ENCODE measurements at places on chromosomes 16 and 17.

DNA sequence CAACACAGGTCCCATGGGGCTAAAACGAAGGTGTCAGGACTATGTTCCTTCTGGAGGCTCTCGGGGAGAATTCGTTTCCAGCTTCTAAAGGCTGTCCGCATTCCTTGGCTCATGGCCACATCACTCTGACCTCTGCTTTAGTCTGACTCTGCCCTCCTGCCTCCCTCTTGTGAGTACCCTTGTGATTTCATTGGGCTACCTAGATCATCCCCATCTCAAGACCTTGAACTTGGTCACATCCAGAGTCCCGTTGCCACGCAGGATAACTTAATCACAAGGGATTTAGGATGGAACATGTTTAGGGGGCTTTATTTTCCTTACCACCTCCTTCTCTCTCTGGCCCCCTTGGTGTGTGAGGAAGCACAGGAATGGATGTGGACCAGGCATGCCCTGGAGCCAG is 160.9 kb upstream of the PLCG2 start:
- no peak for DNase-seq

GRCh38 chr17:81419319-81419885 is 24.1 kb downstream of the BAHCC1 start:
- DNase-seq, result peak; percentile 82

DNA sequence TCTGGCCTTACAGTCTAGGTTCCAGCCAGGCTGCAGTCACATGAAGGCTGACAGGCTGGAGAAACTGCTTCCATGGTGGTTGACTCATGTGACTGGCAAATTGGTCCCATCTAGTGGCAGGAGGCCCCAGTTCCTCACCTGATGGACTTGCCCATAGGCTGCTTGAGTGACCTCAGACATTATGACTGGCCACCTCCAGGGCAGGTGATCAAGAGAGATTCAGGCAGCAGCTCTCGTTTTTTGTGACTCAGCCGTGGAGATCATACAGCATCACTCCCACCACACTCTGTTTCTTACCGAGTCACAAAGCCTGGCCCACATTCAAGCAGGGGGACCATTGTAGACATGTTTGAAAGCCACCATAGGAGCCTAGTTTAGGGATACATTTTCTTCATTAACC is 34.5 kb downstream of the SIAH1 start:
- DNase-seq, result no peak

DNA sequence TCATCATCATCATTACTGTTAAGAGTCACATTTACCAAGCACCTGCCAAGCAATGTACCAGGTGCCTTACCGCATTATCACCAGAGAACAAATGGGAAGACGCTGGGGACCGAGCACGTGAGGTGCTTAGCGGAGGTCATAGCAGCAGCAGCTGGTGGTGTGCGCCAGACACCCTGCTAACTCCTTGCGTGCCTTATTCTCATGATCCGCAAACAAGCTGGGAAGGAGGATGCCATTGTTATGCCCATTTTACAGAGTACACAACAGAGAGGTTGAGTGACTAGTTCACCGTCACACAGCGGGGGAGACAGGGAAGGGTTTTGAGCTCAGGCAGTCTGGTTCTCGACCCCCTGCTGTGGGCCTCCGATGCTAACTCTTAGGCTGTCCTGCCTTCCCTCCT is 7.3 kb downstream of the ATP2A3 start:
- DNase-seq, result no peak

GRCh38 chr17:44386182-44386525 is 3.3 kb downstream of the ITGA2B start:
- DNase-seq, result no peak

GRCh38 chr17:77247609-77248008 is 106.8 kb downstream of the SEC14L1 start:
- DNase-seq, result no peak

DNA sequence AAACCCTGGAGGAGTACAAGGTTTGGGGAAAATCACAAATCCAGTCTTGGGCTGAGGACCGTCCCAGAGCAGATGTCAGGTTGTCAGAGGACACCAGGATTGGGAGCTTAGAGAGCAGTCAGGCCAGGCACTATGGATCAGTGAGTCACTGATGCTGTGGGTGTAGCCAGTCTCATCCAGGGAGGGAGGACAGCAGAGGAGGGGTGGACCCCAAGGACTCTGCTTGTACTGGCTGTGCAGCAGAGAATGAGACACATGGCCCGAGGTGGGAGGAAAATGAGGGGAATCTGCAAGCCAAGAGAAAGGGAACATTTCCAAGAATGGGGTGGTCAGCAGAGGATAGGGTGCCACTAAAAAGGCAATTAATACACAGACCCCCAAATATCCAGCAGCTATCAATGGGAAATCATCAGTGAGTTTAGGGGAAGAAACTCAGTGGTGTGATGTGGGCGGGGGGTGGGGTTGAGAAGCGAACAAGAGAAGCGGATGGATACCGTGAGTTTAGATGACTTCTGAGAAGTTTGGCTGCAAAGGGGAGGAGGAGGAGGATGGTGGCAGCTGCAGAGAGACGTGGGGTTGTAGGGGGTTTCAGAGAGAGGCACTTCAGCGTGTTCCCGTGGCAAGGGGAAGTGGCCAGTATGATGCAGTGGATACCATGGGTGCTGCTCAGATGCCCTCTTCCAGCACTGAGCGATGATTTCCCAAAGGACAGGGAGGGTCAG is 43.9 kb downstream of the ARHGAP27 start:
- no peak for DNase-seq

GRCh38 chr16:705431-706188 is at the start of gene FBXL16:
Gene FBXL16 (minus strand): TSS chr16:705801. CDS start chr16:697405, 8,396 bp downstream.
- DNase-seq, result no peak

- peak; percentile 27 for DNase-seq
Observed at GRCh38 chr16:63981639-63982038, 1140.2 kb downstream of the CDH11 start.

- DNase-seq, result no peak
Observed at GRCh38 chr16:17607609-17608008, 136.8 kb upstream of the XYLT1 start.

DNA sequence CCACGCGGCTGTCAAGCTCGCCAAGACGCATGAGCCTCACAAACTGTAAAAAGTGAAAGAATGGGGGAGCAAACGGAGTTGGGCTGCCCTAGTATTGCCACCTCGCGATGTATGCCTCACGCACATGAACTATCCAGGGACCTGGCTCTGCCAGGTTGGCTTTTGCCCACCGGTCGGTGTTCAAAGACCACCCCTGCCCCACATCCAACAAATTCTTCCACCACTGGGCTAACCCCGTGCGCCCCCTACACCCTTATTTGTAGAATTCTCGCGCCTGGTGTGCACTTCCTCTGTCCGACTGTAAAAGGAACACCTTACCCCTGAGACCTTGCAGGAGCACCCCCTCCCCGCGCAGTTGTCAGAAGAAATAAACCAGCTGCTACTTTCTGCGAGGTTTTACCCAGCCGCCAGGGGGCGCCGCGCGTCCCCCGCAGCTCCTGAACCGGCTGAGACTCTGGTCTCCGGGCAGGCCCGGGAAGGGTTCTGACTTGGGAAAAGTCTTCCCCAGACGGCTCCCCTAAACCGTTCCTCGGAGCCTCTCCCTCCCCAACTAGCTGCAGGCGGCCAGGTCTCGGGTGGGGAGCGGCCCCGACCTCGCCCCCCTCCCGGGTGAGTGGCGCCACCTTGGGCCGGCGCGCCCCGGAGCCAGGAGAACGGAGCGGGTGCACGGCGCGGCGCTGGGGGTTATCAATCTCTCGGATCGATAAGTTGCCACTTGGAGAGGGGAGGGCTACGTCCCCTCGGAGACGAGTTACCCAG is 1.7 kb upstream of the ZNF423 start:
- DNase-seq, result peak; percentile 95

DNA sequence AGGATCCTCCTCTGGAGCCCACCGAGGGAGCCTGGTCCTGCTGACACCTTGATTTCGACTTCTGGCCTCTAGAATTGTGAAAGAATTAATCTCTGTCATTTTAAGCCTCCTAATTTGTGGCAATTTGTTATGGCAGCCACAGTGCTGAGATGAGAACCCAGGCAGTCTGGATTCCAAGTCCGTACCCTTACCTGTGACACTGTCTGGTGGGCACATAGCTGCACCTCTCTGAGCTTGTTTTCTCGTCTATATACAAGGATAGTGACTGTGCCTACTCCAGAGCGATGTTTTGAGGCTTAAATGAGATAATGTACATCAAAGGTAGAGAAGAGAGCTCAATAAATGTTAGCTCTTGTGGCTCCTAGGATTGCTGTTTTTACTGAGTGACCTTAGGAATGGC is 128.4 kb upstream of the MPHOSPH6 start:
- DNase-seq, result no peak

DNA sequence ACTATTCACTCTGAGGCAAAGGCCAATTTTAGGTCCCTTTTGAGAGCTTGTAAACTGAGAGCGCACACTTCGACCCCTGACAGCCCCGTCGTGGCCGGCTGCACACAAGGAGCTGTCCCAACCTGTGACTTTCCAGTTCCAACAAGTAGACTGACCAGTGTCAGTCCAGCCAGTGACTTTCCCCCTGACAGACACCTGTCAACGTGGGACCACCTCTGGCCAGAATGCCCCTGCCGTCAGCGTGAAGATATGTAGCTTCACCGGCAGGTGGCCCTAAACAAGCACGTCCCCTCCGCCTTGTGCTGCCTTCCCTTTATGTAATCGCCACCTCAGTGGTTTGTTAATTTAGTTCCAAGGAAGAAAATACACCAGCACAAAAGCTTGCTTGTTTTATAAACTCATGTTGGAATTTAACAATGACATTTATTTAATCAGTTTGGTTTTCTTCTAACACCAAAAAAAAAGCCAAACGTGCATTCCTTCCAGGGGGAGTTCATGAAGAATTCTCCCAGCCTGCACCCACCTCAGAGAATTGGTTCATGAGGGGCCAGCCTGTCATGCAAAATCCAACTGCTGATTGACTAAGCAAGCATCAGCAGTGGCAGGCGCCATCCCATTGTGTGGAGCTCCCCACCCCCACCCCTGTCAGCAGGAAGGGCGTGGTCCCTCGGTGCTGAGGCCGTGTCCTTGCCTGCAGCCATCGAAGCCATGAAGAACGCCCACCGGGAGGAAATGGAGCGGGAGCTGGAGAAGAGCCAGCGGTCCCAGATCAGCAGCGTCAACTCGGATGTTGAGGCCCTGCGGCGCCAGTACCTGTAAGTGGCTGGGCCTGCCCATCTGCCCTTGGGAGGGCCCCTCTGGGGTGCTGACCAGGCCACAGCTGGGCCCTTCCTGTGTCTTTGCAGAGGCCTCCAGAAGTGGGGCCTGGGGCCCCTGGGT is 33.9 kb downstream of the PLD6 start:
- no peak for DNase-seq

GRCh38 chr16:74770831-74771526 is 3.6 kb downstream of the FA2H start:
- DNase-seq, result no peak

GRCh38 chr17:66576473-66576872 is 258.4 kb upstream of the CACNG5 start:
- no peak for DNase-seq

DNA sequence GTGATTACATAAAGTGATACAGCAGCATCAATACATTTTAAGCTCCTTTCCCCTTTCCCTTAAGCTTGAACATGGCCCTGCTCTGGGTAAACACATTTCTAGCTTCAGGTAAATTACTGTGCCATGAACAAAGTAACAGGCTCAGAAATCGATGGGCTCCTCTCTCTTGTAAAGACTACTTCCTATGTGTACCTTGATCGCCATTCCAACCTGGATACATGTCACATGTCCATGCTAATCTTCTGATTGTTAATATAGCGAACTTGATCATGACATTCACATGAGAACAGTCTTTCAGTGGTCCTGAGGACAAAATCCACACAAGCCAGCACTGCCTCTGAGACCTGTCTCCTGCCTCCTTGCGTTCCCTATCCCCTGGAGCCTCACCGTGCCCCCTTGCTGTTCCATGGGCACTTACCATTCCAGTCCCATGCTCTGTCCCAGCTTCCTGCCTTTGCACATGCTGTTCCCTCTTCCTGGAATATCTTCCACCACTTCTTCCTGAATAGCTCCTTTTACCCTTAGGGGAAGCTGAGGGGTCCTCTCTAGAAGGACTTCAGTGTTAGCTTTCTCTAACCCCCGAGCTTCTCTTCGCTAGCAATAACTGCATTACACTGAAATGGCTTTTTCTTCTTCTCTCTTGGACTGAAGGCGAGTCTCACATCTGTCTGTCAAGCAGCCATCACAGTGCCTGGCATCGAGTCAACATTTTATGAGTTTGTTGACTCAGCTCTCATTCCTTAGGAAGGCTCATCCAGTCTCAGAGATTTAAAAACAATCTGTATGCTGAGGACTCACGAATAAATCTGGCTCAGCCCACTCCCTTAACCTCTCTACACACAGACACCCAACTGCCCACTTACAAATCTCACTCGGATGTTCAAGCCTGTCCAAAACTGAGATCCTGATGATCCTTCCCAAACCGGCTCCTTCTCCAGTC is 93.3 kb downstream of the ASIC2 start:
- DNase-seq, result no peak

DNA sequence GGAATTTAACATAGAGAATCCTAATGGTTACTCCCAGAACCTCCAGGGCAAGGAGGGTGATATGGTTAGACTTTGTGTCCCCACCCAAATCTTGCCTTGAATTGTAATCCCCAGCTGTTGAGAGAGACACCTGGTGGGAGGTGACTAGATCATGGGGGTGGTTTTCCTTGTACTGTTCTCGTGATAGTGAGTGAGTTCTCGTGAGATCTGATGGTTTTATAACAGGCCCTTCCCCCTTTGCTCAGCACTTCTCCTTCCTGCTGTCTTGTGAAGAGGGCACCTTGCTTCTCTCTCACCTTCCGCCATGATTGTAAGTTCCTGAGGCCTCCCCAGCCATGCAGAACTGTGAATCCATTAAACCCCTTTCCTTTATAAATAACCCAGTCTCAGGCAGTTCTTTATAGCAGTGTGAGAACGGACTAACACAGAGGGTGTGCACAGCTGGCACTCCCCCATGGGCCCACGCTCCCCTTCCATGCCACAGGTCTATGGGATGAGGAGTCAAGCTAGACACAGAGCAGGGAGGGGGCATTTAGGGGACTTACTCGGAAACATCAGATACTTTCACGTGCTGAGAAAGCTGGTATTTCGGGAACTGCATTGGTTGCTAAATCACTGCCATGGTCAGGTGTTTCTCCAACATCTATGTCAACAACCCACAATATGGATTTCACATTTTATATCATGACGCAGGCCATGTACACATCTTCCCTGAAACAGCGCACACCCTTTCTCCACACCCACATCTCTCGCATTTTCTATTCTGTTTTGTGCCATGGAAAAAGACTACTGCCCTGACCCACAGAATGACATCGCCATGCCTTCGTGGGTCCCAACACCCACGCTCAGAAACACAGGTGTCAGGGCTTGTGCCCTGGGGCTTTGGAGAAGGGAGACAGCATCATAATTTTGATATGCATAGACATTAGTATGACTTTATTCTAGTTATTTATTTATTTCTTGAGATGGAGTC is 199.1 kb upstream of the GSE1 start:
- DNase-seq, result no peak

DNA sequence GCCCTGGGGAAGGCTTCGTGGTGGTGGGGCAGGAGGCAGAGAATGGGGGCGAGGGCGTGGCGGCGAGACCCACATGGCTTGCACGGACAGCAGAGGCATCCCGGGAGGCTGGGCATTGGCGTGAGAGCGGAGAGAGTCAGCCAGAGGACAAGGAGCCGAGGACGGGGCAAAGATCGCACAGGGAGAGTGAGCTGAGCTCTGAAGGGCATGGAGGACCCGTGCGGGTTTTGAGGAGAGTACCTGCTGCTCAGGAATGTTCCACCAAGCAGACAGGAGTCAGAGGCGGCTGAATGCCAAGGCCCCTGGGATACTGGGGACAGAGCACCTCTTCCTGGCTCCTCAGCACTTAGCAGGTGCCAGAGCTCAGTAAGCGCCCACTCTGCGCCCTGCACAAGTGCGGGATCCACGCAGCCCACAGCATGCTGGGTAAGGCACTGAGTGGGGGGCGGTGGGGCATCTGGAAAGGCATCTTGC is 47.8 kb downstream of the ARHGAP27 start:
- DNase-seq, result no peak

GRCh38 chr17:57784226-57784895 is 39.3 kb upstream of the CCDC182 start:
- DNase-seq, result no peak
